ENCODE measurements at places on chromosomes 11 and 22. TPM values are rescaled to one million over a fixed set of nuclear protein-coding genes. Genes with fewer than 3 reads are reported as not detected.

Gene RIBC2
- 2.4 TPM for polyA plus RNA-seq

Gene MICAL2
- 43.6 TPM for polyA plus RNA-seq

Gene OR52E8
- polyA plus RNA-seq: not detected

Gene ISX
- polyA plus RNA-seq: not detected

Gene COMMD9
- polyA plus RNA-seq: 36.3 TPM

Gene BRD1
- 11.5 TPM for polyA plus RNA-seq

Gene SPTBN2
- polyA plus RNA-seq: 9.9 TPM

Gene UBQLN3
- polyA plus RNA-seq: not detected

Gene SRSF8
- 15.1 TPM for polyA plus RNA-seq

DNA sequence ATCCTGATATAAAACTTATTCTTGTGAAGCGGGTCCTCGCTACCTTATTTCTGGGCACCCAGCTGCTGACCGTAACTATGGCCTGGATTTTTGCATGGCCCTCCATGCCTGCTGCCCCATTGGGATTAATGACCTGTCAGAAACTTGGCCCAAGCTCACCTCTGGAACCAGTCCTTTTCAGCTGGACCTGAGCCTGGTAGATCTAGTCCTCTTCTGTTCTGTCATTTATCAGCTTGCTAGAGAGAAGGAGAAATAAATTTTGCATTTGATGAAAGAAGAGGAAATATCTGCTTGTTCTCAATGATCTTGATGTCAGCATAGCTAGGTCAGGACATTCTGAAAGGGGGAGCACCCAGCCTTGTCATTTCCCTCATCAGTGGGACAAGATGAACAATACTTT lies 387.8 kb upstream of the LARGE1 start:
- DNase-seq: no peak

- no peak for DNase-seq
Observed at GRCh38 chr11:37394236-37394870, 796.3 kb upstream of the RAG2 start.

DNA sequence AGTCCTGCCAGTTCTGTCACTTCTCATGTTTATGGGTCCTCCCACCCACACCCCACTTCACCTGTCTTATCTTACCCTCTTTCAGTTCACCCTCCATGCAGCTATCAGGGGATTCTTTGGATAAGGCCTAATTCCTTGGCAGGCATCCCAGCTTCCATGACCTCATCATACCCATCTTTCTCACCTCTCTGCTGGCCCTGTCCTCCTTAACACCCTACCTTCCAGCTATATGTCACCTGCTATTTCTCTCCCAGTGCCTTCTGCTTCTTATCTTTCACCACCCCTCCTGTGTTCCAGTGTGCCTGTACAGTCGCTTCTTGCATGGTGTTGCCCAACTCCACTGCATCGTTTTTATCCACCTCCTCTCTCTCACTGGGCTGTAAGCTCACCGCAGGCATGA lies 28.3 kb downstream of the SNU13 start:
- DNase-seq: no peak

DNA sequence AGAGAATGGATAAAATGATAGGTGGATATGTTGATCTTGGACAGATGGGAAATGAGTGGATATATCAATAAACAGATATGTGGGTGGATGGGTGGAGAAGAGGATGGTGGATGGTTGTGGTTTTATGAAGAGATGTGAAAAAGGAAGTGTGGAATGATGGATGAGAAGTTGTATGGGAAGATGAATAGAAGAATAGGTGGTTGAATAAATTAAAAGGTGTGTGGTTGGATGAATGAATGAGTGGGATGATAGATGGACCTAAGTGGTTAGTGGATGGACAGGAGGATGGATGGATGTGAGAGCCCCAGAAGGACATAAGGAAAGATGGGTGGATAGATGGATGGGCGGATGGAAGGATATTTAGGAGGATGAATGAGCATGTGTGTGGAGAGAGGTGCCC lies 913 bp upstream of the CD44 start:
- DNase-seq: no peak

DNA sequence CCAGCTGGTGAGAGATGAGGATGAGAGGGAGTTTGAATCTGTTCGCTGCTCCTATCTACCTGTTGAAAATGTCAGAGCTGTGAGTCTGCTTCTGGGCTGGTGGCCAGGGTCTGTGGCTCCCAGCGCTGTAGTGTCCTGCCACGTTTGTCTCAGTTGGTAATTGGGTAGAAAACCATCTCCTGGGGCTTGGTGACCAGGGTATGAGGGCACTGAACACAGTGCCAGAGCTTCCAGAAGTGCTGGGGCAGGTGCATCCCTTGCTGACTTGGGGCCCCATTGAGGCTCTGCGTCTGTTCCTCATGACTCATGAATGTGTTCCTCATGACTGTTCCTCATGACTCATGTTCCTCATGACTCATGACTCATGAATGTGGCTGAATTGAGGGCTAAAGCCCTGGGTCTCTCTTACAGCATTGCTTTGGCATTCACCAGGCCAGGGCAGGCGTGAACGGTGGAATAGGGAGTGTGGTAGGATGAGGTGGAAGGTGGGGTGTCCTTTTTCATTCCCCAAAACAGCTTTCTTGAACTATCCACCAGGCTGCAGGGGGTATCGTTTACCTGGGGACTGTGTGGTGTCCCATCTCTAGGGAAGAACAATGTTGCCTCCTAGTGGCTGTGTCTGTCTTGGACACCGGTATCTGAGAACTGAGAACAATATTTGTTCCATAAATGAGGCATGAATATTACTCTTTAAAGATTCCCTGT lies 139.5 kb downstream of the COMMD9 start:
- DNase-seq: peak; percentile 98

DNA sequence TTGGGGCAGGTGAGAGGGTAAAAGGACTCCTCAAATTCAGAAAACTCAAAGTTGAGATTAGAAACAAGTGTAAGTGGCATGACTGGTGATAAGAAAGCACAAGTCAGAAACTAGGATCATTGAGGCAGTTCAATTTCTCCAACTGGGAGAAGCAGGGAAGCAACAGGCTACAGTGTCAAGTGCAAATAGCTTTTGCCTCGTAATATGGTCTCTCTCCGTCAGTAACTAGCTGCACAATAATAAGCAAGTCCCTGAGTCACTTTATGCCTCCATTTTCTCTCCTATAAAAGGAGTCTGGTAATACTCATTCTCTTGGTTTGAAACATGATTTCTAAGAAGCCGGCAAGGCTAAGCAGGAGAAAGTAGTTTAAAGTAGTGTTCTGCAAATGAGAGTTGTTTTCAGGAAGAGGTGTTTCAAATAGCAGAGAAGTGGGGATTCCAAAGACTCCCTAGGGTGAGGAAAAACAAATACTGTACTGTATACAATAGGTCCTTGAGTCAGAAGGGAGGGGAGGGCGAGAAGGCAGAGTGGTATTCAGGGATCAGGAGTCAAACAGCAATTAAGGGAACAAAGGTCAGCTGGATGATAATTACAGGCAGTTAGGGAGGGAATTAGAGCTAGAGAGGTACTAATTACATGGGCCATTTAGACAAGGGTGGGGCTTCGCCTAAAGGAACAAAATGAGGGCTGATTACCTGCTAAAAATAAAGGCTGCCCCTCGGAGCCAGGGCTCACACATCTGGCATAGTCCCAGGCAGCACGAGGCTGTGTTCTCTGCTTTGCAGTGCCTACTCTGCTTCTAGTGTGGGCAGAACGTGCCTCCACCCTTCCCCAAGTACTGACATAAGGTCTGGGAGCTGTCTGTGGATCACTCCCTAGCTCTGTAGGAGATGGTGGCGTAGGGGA lies 96.0 kb upstream of the BDNF start:
- no peak for DNase-seq

DNA sequence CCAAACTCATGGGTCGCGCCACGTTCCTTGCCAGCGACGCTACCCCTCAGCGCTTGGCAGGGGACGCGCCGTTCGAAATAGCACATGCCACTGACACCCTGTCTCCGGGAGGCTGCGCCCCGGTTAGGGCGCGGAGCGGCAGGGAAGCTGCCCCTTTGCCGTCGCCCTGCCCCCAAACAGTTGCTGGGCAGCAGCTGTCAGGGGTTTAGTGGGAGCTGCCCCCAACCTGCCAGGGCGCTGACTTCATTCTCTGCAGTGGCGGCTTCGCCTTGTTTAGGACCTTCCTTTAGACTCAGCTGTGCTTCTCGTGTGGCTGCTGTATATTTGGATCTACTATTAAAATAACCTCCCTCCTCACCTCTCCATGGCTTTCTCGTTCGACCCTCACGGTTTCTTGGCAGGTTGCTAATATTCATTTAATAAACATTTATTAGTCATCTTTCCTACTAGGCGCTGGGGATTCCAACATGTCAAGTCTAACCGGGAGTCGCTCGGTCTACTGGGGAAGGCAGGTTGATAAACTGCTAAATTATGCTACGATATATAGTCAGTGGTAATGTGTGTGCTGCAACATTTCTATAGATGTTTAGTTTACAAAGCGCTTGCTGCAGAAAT lies 782 bp downstream of the TMEM109 start:
- DNase-seq: peak; percentile 48

DNA sequence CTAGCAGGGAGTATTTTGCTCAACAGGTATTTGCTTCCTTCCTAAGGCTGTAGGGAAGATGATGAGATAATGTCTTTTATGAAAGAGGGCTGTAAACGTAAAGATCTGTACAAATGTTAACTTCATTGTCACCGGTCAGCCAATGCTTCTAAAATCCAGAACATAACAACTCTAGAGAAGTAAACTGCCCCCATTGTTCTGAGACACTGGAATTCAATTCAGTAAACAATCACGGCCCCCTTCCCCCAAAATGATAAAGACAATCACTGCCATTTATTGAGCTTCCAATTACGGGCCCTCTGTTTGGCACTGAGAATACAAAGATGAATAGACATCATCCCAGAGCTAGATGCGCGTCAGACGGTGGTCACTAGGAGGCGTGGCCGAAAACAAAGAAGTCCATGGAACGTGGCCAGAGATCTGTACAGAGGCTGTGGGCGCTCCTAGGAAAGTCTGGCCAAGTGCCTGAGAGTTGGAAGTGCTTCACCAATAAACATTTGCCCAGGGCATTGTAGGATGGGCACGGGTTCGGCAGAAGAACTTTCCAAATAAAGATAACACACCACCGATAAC lies 576 bp downstream of the TMEM258 start:
- peak; percentile 80 for DNase-seq

GRCh38 chr11:2889362-2890273 lies 4.0 kb upstream of the CDKN1C start:
- no peak for DNase-seq

DNA sequence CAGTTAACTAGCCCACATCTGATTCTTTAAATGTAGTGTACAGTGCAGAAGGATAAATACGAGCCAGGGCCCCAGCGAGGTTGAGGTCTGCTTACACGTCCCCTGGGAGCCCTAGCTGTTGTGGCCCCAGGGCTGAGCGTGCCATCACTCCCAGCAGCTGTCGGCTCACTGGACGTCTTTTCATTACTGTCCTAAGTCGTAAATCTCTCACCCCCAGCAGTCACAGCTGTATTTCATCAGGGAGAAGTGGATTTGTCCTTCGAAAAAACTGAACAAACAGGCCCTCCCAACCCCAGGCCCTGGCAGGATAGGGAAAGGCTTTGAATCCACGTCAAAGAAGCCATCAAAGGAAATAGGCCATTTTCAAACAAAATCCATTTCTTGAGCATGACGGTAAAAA lies 110.4 kb upstream of the CSNK2A3 start:
- no peak for DNase-seq

- no peak for DNase-seq
Observed at GRCh38 chr11:5796541-5796940, 5.5 kb upstream of the OR52N1 start.

DNA sequence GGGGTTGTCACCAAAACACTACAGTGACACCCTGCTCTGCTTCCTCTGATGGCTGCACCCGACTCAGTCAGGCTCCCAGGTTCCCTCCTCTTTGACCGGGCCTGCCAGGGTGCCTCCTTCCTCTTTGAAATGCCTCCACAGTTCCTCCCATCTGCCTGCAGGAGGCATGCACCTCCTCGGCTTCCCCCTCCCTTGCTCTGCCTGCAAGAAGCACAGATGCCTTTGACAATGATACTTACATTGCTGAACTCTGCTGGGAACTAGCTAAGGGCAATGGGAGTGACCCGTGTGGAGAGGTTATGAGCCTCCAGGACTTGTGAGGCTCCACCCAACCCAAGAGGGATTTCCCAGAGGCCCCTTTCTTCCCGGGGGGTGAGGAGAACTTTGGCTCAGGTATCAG lies 674.1 kb downstream of the OPCML start:
- DNase-seq: peak; percentile 18

- no peak for DNase-seq
Observed at GRCh38 chr11:114110952-114111947, 51.7 kb downstream of the ZBTB16 start.

- DNase-seq: no peak
Observed at GRCh38 chr11:76249195-76249741, 43.0 kb upstream of the WNT11 start.

DNA sequence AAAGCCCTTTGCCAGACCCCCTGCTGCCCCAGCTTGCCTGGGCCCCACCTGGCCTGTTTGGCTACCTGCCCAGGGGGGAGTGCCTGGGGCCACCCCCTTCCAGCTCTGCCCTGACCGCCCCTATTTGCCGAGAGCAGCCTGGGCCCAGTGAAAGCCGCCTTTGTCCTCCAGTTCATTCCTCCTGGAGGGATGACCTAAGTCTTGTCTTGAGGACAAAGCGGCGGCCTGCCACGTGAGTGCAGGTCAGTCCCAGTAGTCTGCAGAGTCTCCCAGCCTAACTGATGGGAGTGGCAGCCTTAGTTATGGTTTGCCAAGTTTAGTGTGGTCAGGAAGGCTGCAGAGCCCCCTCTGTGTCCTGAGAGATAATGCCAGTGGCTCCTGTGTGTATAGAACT lies 115.9 kb upstream of the CRYBB3 start:
- DNase-seq: no peak

DNA sequence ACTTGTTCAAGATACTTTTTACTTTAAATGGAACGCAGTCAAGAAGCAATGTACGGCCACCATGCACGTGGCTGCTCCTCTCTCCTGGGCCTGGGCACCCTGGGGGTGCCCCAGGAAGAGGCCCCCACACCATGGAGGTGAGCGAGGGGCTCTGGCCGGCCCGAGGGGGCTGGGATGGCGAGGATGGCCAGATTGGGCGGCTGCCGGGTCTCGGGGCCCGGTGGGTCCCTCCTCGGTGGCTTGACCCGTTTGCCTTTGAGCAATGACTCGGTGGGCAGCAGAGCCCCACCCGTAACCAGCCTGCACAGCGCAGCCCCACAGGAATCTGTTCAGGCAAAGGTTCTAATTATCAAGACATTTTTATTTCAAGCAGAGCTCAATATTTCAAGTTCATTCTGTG lies 167.4 kb downstream of the BRD1 start:
- DNase-seq: no peak

DNA sequence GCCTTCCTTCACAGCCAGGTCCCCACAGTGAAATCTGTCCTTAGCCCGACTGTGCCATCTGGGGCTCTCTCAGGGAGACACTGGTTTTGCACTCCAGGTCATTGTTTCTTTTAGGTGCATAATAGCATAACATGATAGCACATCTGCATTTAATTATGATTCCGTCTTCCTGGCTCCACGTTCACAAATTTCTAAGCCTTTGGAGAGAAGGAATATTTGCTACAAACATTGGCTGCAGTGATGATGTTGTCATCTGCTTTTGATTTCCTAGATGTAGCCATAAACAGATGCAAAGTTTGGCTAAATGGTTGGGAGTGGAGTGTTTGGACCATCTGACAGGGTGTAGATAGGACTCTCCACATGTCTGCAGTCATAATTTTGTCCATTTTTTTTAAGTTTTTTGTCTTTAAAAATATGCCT lies 12.0 kb upstream of the CAT start:
- no peak for DNase-seq

Data from A549 (cell line).